ENCODE measurements at places on chromosomes 3 and 15.

DNA sequence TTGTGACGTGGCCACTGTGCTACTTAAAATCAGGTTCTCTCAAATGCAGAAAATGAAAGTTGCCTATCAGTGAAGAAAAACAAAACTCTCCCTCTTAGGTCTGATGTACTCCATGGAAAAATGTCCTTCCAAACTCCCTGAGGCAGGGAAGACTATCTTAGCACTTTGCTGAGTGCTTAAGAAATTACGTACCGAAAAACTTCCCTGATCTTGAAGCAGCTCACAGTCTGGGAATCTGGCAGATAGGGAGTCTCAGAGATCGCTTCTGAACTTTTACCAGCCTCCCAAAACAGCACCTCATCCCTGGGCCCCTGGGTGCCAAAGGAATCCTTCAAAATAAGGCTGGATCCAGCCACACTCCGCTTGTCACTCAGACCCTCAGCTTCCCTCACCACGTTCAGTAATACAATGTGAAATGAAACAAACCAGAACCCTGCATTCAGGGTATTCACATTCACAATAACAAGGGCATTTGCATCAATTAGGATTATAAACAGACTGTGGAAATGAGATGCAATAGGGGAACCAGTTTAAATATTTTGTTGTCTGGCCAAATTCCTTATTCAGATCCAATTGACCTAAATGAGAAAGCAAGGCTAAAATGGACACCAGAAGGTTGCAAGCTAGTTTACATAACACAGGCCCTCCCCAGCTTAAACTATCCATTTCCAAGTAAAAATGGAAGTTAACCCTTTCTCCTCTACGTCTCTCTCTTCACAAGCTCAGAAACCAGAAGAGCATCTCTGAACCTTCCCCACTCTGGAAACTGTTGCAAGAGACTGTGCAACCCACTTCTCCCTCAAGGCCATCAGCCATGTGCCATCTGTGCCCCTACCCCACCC, 20.9 kb downstream of the OSBPL10 start:
- no peak for DNase-seq

DNA sequence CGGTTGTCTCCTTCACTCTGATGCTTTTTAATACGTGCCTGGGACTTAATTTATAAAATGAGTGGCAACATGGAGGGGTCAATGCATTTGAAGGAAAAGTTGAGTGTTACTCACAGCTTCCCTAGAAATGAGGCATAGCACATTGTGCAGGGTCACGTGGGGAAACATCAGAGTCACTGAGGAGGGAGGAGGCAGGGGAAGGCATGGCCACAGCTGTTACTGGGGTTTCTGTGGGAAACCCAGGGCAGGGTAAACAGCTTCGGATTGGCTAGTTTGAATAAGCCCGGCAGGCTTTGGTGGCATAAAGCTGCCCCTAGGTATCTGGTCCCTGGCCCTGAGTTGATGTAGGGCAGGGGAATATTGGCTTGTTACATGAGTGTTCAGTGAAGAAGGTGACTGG, 98.9 kb upstream of the ST8SIA2 start:
- no peak for DNase-seq

DNA sequence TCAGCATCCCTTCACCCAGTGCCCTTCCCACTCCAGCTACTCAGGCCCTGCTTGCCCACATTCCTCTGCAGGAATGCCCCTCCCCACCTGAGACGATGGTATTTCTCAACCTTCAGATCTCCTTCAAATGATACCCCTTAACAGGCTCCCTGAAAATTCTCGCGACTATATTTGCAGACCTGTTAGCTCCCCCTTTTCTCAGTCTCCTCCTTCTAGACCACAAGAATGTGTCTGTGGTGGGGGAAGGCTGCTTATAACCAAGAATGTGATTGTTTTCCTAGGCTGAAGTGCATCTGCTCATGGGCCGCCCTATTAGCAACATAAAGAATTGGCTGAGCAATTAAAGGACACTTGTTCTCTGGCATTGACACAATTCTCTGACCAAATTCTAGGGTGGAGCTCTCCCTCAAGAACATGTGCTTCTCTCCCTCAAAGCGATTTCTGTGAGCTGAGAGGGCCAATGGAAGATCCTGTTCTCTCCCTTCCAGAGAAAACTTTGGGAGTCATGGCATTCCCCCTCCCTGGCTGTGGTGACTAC, 19.1 kb upstream of the LIMD1 start:
- no peak for DNase-seq

GRCh38 chr3:39296197-39297077, 16.6 kb upstream of the CX3CR1 start:
- no peak for DNase-seq

DNA sequence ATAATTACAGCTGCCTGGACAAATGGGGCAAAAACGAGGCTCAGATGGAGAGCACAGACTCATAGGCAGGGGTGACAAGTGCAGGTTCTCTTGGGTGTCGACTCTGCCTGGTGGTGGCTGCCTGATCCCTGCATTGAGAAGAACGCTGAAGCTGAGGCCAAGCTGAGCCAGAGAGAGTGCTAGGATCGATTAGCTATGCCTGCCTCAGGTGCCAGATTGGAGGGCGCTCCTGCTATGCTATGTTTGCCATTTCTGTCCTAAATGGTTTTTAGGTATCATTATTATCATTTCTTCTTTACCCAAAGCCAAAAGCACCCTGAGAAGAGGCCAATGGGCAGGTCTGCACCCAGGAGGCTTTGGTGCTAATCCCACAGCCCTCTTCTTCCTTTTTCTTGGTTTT, 53.9 kb upstream of the SLC6A11 start:
- DNase-seq = no peak

DNA sequence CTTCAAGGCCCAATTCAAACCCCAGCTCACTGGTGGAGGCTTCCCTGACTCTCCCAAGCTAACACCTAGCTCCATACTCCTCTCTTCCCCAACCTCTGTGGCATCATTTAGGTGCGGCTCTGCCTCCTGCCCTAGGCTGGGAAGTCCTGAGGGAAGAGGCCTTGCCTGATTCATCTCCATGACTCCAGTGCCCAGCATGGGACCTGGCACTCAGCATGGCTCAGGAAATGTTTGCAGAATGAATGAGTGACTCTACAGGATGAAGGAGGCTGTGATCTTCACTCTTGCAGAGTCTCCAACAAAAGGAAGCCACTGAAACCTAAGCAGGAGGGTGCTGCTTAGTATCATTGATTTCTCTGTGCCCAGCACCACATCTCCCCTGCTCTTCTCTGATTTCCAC, 34.5 kb upstream of the INSYN1 start:
- DNase-seq = no peak

- DNase-seq = no peak
These were observed 195.8 kb downstream of the SHQ1 start for GRCh38 chr3:72652395-72652794.

DNA sequence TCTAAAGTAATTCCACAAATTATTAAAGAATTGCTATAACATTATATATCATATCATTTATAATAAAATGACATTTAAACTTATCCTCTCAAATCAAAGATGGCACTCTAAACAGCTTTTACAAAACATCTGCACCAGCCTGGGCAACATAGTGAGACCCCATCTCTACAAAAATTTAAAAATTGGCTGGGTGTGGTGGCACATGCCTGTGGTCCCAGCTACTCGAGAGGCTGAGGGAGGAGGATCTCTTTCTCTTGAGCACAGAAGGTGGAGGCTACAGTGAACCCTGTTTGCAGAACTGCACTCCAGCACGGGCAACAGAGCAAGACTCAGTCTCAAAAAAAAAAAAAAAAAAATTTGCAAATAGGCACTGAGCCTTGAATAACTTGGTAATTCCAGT, 63.1 kb downstream of the PIK3CB start:
- DNase-seq = no peak

- DNase-seq = no peak
These were observed 125.8 kb upstream of the MRPS22 start for GRCh38 chr3:139218046-139218445.

- no peak for DNase-seq
These were observed 204.5 kb downstream of the AKAP13 start for GRCh38 chr15:85584872-85585271.

DNA sequence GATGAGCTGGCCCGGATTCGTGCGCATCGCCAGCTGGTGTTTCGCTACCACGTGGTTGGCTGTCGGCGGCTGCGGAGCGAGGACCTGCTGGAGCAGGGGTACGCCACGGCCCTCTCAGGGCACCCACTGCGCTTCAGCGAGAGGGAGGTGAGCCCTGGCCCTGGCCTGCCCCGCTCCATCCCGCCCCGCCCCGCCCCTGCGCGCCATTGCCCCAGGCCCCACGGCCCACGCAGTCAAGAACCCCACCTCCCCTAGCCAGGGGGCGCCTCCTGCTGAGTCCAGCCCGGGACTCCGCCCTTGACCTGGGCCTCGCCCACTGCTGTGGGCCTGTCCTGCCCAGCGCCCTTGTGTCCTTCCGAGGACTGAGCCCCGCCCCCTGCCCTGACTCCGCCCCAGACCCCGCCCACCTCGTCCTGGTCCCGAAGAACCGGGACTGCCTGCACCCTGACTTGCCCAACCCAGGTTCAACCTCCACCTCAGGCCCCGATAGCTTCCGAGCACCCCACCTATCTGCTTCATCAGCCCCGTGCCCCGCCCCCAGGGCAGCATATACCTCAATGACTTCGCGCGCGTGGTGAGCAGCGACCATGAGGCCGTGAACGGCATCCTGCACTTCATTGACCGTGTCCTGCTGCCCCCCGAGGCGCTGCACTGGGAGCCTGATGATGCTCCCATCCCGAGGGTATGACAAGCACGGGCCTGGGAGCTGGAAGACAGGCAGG, 14.8 kb downstream of the NT5DC2 start:
- no peak for DNase-seq

- no peak for DNase-seq
These were observed 32.9 kb upstream of the ALG1L2 start for GRCh38 chr3:130048726-130049125.

DNA sequence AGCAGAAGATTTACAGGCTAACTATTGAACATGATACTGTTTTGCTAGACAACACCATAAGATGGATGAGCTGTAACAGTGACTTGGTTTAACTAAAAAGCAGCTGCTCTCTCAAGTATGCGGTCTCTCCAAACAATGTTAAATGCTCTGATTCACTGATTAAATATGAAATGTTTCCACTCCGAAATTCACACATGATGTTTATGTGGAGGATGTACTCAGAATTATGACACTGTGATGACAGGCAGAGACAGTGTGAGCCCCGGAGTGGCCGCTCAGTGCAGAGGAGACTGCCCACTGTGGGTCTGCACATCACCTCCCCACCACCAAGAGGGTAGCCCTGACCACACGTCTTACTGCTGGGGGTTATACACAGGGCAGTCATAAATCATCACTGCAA, 83.9 kb upstream of the MEX3B start:
- no peak for DNase-seq

DNA sequence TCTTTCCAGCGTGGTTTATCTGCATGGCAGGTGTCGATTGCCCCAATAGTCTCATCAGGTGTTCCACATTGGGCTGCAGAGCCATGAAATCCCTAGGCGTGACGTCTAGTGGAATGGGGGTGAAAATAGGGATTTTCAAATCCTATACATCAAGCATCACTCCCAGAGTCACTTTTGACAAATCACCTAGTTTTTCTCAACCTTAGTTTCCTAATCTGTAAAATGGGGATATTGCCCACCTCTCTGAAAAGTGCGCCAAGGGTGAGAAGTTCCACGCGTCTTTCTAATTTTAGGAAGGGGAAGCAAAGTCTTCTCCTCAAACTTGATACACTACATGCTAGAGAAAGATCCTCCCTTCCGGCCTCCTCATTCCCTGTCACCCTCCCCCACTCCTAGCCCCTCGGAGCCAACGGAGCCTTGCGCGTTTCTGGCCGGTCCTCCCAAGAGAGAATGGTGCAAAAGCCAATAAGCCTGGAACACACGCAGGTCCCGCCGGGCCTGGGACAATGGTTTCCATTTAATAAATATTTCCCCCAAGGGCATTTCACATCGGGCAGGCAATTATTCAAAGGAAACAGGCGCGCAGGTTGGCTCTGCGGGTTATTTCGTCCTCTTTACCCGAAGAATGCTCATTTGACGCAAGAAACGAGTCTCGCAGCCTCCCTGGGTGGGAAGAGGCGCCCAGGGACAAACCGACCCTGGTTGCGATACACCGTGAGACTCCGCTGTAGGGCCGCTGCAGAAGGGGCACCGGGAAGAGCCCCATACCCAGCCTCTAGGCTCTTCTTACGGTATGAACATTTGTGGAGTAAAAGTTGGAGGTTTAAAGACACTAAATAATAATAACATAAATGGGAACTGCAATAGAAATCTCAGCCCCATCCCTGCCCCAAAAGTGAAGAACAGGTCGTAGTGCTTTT, 1.2 kb upstream of the SOX14 start:
- no peak for DNase-seq

- no peak for DNase-seq
These were observed 440.8 kb downstream of the RAP2B start for GRCh38 chr3:153602801-153603200.

GRCh38 chr3:78732893-78733292, 1034.9 kb downstream of the ROBO1 start:
- DNase-seq = no peak

GRCh38 chr3:119508172-119508845, 10.0 kb downstream of the TIMMDC1 start:
- DNase-seq = no peak

DNA sequence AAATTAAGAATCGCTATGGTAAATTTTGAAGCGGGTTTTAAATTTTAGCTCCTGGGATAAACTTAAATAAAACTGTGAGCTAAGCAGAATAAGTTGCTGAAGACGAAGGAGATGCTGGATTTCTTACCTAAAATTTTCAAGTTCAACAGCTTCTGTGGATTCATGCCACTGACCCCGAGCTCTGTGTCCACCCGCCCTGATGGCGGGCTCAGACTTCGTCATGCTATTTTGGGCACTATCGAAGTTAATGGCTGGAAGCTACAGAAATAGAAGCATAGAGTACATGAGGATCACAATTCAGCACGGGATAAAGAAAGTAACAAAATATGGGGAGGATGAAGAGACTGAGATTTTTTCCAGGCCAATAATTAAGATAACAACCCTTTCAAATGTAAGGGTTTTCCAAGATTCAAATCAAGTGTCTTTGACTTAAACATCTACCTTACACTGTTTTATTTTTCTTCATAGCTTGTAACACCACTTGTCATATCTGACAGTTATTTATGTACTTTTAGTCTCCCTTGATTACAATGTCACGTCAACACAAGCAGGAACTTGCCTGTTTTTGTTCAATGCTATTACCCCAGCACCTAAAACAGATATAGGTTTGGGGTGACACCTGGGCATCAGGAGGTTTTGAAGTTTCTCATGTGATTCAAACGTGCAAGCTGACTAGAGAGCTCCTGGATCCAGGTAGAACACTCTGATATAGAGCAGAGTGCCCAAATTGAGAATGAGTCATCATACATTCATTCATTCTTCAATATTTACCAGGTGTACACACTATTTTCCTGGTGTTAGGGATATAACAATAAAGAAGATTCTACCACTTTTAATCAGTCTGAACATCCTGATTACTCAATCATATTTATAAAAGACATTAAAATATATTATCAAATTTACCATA, 23.0 kb downstream of the NEK10 start:
- DNase-seq = no peak
